ENCODE measurements at places on chromosomes 7 and 10.

DNA sequence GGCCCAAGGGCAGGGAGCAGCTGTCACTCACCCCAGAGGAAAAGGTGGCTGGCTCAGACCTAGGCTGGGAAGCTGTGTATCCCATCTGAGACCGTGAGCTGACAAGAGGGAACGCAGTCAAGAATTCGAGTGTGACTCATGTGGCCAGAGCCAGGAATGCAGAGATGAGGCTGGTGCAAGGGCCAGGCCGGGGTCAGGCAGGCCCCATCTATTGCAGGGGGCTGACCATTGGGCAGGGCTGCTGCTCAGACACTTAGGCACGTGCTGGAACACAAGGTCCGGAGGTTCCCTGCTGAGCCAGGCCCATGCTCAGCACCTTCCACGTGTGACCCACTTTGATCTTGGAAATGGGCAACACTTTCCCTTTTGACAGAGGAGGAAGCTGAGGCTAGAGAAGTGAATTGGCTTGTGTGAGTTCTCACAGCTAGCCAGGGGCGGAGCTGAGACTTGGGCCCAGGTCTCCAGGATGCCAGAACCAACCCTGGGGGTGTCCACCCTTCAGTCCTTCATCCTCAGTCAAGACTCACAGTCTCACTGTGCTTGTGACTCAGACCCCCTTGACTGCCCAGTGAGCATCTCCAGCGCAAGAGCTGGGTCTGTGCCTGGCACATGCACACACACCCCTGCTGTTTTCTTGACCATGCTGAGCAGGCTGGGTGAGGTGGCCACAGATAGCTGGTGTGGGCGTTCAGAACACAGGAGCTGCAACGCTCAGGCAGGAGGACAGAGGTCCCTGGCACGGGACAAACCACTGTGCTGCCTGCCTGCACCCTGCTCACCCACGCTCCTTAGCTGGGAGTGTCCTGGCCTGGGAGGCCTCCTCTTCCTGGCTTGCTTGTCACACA lies 47.6 kb upstream of the PPIF start:
- no peak for DNase-seq

DNA sequence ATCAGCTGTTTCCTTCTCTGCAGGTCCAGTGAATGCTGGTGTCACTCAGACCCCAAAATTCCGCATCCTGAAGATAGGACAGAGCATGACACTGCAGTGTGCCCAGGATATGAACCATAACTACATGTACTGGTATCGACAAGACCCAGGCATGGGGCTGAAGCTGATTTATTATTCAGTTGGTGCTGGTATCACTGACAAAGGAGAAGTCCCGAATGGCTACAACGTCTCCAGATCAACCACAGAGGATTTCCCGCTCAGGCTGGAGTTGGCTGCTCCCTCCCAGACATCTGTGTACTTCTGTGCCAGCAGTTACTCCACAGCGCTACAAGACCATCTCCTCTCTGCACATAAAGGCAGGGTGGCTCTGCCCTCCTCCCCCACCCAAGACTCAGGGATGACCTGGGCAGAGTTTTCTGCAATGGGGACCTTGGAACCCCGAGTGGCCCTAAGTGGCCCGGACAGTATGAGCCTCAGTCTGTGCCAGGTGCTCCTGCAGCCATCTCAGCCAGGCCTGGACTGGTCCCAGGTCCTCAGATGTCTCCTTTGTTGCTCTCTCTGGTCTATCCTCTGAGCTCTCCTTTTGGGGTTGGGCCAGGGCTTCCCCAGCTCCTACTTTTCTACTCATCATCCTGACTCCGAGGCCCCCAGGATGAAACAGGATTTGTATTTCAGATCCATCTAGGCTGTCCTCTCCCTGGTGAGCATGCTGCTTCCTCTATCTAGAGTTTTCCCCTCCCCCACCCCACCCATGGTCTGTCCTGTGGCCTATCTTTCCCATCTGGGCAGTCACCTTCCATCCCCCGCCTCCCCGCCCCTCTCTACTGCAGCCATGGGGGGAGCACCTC lies 212.1 kb upstream of the PRSS58 start:
- DNase-seq, result no peak

DNA sequence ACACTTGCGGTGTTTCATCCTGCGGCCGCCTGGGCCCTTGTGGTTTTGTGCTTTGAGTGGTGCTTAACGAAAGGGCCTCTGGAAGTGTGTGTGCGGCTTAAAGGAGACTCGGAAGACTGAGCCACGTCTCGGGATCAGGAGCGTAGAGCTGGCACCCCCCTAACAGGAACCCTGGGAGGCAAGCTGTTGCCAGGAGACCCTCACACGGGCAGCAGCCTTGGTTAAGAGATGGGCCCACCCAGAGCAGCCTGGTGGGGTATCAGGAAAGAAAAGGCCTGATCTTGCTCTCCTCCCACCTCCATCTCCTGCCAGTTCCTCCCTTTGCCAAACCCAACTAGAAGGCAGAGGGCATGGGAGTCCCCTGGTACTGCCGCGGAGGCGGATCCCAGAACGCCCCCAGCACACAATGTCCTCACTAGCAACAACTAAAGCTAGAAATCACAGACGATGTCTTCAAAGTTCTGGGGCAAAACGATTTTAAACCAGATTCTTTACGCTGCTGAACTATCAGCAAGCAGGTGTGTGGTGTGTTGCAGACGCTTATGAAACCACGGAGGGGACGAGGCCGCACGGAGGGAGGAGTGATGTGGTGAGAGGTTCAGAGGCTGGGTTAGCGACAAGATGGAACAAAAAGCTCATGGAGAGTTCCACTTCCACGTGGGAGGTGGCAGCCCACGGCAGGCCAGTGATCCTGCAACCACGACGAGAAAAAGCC lies 67.0 kb upstream of the INPP5A start:
- no peak for DNase-seq

DNA sequence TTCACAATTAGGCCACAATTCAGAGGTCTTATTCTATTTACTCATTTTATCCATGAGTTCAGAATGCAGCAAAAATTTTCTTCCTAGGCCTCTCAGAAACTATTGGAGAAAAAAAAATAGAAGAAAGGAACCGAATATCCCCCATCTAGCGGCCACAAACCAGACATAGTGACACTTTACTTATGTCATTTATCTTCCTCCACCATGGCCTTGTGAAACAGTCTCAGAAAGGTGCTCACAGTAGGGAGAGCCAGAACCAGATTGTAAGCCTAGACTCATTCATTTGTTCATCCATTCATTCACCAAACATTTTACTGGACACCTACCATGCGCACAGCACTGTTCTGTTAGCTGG lies 16.0 kb downstream of the CREB3L2 start:
- no peak for DNase-seq

DNA sequence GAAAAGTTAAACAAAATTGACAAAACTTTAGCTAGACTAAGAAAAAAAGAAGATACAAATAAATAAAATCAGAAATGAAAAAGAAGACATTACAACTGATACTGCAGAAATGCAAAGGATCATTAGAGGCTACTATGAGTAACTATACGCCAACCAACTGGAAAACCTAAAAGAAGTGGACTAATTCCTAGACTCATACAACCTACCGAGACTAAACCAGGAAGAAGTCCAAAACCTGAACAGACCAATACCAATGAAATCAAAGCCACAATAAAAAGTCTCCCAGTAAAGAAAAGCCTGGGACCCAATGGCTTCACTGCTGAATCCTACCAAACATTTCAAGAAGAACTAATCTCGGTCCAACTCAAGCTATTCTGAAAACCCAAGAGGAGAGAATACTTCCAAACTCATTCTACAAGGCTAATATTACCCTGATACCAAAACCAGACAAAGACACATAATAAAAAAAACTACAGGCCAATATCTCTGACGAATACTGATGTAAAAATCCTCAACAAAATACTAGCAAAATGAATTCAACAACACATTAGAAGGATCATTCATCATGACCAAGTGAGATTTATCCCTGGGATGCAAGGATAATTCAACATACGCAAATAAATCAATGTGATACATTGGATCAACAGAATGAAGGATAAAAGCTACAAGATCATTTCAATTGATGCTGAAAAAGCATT lies 20.3 kb downstream of the ELAPOR2 start:
- DNase-seq, result no peak

DNA sequence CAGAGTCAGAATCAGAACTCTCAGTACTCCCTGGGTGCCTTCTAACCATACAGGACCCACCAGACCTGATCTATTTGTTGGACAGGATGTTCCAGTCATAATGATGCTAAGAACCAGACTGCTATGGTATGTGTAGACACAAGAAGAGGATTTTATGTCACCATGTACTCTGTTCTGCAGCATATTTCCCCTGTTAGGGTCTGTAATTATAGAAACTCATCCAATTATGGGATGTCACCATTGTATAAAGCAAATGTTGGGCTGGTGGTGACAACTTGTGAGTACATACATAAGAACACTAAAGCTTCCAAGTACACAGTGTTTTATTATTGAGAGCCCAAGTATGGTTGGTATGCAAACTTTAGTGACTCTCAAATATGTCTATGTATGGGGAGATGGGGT lies 67.1 kb upstream of the AGBL3 start:
- DNase-seq, result no peak

DNA sequence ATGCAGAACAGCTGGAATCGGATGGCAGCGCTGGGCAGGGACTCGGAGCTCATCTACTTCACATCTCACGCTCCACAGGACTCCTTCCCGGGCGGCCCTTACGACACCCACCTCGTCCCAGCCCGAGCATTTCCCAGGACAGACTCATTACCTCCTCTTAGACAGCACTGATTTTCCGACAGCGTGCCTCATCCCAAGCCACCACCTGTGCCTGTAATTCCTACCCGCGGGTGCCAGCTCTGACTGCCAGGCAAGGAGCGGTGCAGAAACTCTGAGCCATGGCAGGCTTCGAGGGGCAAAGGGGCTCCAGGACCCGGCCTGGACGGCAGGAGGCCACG lies 25.6 kb downstream of the GPER1 start:
- no peak for DNase-seq

DNA sequence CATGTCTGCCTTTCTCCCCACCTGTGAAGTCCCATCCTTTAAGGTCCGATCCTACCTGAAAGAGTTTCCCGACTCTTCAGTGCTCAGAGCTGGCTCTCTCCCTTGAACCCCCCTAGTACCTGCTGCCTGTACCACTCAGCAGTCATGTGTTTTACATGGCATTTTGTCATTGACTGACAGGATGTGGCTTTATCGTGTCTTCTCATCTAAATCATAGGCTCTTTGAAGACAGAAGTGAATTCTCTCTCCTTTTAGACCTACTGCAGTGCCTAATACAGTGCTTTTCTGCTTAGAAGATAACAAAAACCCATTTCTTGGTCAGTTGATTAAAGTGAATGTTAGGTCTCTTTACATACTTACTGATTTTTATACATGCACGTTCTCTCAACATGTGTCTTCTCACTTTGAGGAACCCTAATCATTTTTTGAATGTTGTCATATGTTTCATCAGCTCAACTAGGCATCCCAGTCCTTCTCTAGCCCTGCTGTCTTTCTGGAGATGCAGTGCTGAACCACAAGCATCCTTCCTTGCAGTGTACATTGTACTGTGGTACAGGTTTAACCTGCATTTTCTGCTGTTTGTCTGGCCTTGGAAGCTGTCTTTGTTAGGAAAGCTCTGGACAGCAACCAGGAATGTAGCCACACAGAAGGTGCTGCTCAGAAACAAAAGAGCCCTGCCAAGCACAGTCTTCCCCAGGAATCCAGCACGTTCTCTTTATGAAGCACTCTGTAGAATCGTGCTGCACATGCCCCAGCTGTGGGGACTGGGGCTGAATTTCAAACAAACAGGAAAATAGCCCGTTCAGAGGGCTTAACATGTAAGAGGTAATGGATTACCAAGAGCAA lies 28.1 kb upstream of the LRRC4 start:
- DNase-seq, result no peak

DNA sequence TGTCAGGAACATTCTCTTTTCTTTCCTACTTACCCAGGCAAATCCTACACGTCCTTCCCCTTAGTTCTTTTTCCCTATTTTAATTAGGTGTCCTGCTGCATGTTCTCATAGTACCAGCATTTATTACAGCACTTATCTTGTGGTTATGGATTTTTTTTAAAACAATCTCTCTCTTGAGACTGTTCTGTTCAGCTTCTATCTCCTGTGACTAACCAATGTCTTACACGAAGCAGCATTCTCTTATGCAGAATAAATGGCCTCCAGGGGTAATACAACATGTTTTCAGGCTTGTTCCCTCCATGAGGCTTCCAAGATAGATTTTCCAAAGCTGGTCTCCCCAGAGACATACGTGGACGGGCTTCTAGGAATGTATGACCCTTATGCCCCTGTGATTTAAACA lies 1096.1 kb upstream of the CELF2 start:
- DNase-seq, result no peak

- no peak for DNase-seq
Observed at GRCh38 chr10:78292982-78293865, 259.6 kb downstream of the RPS24 start.

DNA sequence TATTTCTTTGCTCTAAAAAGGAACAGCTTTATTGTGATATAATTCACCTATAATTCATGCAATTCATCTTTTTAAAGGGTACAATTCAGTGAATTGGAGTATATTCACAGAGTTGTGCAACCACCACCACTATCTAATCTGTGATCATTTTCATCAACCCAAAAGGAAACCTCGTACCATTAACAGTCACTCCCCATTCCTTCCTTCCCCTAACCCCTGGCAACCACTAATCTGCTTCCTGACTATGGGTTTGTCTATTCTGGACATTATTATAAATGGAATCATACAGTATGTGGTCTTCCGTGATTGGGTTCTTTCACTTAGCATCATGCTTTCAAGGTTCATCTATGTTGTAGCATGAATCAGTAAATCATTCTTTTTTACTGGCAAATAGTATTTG lies 52.3 kb downstream of the MKI67 start:
- DNase-seq, result no peak

DNA sequence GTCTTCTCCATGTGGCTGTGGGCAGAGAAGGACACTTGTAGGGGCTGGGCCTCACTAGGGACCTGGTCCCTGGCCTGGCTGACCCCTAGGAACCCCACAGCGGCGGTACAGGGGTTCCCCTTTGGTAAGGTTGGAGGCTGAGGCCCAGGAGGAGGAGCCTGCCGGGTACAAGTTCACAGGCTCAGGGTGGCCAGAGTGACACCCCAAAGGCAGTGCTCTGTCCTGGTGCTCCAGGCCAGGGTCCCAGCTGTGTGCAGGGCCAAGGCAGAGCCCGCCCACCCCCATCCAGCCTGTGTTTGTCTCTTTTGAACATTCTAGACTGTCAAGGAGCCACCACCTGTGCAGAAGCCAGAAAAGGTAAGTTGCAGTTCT lies 23.3 kb downstream of the ANTXRL start:
- no peak for DNase-seq

- DNase-seq, result no peak
Observed at GRCh38 chr10:56231436-56231835, 129.6 kb downstream of the ZWINT start.

All from activated CD8-positive, alpha-beta memory T cell treated with anti-CD3 and anti-CD28 coated beads for 1 hour (primary cell).